Psoas muscle (tissue), 8 donors: ENCODE measurements at places on chromosomes 6 and 20. TPM values are rescaled to one million over a fixed set of nuclear protein-coding genes. Genes with fewer than 3 reads are reported as not detected.
A peak's percentile ranks its signal among the peaks of the same experiment; 100 is the strongest.

DNA sequence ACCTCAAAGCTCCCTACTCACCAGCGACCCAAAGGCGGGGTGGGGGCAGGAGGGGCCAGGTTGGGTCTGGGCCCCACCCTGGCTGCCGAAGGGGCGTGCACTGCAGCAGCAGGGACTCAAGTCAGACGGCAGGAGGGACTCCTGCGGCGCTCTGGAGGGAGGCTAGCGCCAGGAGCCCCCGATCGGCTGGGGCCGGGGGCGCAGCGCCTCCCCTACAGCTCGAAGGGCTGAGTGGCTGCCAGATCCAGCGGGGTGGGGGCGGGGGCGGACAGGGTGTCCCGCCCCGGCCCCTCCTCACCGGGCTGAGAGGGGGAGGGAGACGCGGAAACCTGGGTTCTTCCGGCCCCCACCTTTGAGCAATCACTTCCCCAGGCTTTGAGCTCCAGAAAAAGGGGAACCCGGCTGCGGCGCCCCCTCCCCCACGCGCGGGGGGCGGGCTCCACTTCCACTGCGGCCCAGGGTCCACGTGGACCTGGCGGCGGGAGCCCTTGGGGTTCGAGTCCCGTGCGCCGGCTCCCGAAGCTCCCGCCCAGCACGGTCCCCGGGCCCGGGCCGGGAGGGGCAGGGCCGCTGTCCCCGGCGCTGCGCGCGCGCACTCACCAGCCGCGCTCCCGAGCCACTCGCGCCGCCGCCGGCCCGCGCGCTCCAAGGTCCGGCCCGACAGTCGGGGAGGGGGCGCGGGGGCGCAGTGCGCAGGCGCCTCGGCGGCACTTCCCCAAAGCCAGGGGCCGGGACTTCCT lies at the start of gene RGS19:
RGS19 (minus strand) TSS at position 246 of the 740 bp plus-strand sequence. CDS start 2,632 bp downstream, outside the sequence.
- DNase-seq: peak; percentile 85

- DNase-seq: no peak
Measured at GRCh38 chr6:63787021-63787420, 151.4 kb downstream of the PHF3 start.

Gene CRISP2
- not detected for total RNA-seq

GRCh38 chr6:14000901-14001300 lies 76.1 kb downstream of the RNF182 start:
- DNase-seq: no peak

DNA sequence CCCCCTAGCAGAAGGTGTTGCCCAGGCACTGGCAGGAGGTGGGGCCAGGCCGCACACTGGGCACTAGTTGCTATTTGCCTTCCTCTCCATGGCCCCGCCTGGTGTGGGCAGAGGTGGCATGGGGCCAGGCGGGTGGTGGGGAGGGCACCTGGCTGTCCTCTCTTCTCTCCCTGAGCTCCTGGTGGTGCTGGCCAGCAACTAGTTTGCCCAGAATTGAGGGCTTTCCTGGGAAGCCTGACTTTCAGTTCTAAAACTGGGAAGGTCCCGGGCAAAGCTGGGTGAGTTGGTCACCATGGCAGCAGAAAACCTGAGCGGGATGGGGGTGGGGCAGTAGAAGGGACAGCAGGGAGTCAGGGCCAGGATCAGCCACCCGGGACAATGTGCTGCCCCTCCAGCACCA lies 48.2 kb downstream of the RBM38 start:
- DNase-seq: peak; percentile 60

- peak; percentile 38 for DNase-seq
Measured at GRCh38 chr6:145814035-145814500, 527 bp downstream of the FBXO30 start.

DNA sequence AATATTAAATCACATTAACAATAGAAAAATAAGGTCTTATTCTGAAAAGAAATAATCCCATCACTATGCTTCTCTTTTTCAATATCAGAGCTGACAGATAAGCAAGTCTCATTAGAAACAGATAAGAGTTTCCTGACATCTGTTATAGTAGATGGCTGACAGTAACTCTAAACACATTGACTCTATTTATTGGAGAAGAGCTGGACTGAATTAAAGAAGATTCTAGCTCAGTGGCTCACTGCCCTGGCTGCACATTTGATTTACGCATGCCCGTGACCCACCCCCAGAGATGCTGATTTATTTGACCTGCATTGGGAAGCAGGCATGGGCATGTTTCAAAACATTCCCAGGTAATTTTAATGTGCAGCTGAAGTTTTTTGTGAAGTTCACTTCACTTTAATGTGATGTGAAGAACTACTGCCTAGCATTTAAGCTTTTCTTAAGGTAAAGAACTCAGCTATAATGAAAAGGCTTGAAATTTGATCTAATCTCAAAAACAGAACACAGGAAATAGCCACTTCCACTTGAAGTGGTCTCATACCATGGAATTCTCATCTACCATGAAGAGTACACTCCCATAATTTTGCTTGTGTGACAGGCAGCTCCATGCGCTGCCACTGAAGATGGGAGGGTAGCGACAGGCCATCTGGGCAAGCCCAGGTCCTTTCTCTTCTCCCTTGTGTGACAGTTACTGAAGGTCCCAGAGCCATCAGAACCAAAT lies 162.3 kb downstream of the TPBG start:
- DNase-seq: no peak

DNA sequence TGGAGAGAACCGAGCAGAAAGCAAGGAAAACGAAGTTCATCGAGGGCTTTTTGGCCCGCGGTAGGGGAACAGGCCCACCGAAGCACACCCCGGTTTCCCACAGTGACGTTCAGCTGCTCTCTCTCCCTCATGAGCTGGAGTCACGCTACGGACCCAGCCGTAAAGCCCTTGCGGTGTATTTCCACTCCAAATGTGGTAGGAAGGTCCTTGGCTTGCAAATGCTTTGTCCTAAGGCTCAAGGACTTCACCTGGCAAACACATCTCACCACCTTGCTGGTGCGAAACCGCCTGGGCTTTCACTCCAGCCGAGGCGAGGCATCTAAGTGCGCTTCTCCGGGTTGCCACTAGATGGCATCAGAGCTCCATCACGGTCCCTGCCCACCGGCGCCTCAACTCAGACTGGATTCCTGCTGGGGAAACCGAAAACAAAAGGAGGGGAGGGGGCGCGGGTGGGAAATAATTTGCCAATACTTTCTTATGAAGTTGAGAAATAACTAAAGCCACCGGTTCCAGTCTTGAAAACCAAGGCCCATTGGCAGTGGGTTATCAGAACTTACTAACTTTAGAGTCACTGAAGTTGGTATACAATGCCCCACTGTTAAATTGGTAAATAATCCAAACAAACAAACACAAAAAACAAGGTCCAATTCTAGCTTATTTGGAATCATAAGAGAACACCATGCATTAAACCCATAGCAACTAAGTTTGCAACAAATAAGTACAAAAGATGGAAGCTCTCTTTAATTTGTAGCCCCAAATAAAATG lies 13.4 kb upstream of the FOXC1 start:
- peak; percentile 74 for DNase-seq

Gene ZC3H12D
- 0.32 TPM for total RNA-seq

Gene FOXQ1
- total RNA-seq: not detected

GRCh38 chr6:126657561-126658175 lies 317.8 kb downstream of the CENPW start:
- DNase-seq: no peak

DNA sequence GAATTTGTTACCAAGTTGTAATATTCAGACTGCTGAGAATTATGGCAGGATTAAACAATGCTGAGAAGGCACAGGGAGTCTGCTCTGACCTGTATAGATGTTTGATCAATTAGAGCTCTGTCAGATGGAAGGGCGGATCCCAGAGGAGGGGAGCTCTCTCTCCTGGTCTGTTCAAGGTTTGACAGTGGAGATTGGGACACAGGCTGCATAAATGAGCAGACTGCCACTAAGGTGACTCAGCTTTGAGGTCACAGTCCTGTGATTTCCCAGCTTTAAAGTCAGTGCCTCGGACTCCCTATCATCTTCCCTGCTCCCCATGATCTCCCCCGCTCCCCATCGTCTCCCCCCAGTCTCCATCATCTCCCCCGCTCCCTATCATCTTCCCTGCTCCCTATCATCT lies 59.2 kb upstream of the SLC22A23 start:
- DNase-seq: no peak

GRCh38 chr20:23265226-23265625 lies 85.4 kb upstream of the NXT1 start:
- no peak for DNase-seq

- no peak for DNase-seq
Measured at GRCh38 chr6:152748843-152749242, 1.8 kb upstream of the VIP start.

DNA sequence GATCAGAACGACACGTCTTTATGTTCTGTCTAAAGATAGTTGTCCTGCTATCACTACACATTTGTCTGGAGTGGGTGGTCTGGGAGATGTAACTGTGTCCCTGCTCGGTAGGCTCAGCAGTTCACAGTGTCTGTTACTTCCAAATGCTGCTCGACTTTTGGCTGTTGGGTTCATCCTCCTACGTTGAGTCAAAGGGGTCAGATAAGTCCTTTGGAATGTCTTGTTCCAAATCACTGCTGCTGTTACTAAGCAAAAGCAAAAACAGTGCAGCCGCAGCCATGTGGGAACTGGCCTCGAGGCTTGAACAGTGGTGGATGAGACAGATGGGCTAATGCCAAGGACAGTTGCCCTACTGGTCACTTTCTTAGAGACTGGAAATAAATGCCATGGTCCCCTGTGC lies 272.2 kb upstream of the MAP3K7 start:
- no peak for DNase-seq

GRCh38 chr6:108687921-108688320 lies 127.2 kb downstream of the FOXO3 start:
- DNase-seq: no peak

- DNase-seq: peak; percentile 57
Measured at GRCh38 chr6:31547727-31548543, 527 bp downstream of the NFKBIL1 start.

DNA sequence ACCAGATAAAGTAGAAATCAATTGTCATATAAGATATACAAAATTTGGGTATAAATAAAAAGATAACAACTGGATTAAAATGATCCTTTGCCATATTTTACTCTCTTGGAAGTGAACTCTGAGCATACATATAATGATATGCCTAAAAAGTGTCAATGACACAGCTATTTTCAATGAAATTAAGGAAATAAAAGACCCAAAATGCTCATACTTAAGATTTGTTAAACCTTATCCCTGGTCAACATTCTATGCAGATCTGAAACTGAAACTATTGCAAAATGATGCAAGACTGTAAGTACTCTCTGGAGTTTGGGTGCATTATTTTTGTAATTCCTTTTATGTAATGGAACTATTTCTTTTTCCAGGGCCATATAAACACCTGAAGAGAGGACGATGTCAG lies 119.0 kb upstream of the SGK1 start:
- DNase-seq: no peak

- DNase-seq: no peak
Measured at GRCh38 chr6:137800762-137801161, 66.3 kb upstream of the TNFAIP3 start.

DNA sequence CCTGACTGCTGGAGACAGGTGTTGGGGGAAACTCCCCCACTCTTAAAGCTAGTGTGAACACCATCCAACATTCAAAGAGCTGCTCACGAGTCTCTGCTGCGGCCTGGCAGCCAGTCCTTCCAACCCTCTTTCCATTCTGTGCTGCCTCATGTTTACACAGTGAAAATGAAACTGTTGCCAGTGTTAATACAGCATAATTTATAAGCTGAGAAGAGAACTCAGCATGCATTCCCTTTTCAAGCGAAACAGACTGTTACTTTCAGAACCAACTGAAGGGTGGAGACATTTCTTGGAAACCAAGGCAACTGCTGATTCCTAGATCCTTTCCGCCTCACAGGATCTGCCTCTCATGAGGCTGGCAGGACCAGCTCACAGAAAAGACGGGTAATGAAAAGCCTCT lies 533.8 kb upstream of the ID4 start:
- DNase-seq: no peak

Gene TXLNB
- total RNA-seq: 170 TPM

GRCh38 chr20:37558779-37559178 lies 31.1 kb upstream of the BLCAP start:
- no peak for DNase-seq

- no peak for DNase-seq
Measured at GRCh38 chr6:87397656-87398055, 10.1 kb upstream of the CFAP206 start.
